ENCODE measurements at places on chromosomes 11 and 22. TPM values are rescaled to one million over a fixed set of nuclear protein-coding genes. Genes with fewer than 3 reads are reported as not detected.

MRGPRE gene
- not detected for total RNA-seq

APOA5 gene
- total RNA-seq = not detected

CD3E gene
- total RNA-seq = not detected

POLDIP3 gene
- 10.9 TPM for total RNA-seq

WNT7B gene
- 89.1 TPM for total RNA-seq

TRIM6 gene
- total RNA-seq = 11.1 TPM

TRABD gene
- 89.0 TPM for total RNA-seq

TRIM49 gene
- not detected for total RNA-seq

ZNF214 gene
- total RNA-seq = 27.9 TPM

MISFA gene
- total RNA-seq = not detected

FGF4 gene
- not detected for total RNA-seq

Data from Caki2 (cell line).